ENCODE measurements at places on chromosomes 4 and X.
A peak's percentile ranks its signal among the peaks of the same experiment; 100 is the strongest.

- no peak for DNase-seq
These were observed 664.8 kb downstream of the GRID2 start for GRCh38 chr4:92968556-92968955.

GRCh38 chr4:11497972-11498371, 69.3 kb upstream of the HS3ST1 start:
- no peak for DNase-seq

- no peak for DNase-seq
These were observed 67.4 kb downstream of the ZNF827 start for GRCh38 chr4:145871209-145871608.

- no peak for DNase-seq
These were observed 31.0 kb upstream of the HTRA3 start for GRCh38 chr4:8238515-8239053.

DNA sequence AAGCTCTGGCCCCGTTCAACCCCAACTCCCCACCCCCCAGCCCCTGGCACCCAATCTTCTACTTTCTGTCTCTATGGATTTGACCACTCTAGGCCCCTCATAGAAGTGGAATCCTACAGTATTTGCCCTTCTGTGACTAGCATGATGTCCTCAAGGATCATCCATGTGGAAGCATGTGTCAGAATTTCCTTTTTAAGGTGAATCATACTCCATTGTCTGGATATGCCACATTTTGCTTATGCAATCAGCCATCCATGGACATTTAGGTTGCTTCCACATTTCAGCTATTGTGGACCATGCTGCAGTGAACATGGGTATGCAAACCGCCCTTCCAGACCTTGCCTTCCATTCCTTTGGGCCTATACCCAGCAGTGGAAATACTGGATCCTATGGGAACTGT, 15.5 kb downstream of the CCNQ start:
- DNase-seq: no peak

DNA sequence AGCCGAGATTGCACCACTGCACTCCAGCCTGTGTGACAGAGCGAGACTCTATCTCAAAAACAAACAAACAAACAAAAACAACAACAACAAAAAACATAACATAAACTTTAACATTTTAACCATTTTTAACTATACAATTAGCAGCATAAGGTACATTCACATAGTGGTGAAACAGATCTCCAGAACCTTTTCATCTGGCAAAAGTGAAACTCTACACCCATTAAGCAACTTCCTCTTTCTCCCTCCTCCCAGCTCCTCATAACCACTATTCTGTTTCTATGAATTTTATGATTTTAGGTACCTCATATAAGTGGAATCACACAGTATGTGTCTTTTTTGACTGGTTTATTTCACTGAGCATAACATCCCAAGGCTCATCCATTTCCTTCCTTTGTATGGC, 103.6 kb downstream of the FAM13A start:
- no peak for DNase-seq

DNA sequence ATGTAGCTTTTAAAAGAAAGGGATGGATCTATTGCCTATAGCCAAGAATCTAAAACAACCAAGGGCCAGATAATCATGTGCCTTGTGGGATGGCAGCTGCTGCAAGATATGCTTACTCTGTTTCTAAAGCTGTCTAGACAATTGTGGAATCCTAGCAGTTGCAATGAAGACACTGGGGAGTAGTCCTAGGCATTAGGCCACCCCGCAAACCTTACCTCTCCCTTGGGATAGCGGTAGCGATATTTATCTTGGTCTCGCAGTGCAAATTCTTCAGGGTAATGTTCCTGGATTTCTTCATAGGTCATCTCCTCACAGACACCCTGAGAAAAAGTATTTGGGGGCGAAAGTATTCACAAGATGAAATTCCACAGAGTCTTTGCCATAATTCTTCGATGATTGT, 24.6 kb downstream of the TRO start:
- no peak for DNase-seq

- DNase-seq: no peak
These were observed 768.2 kb downstream of the CENPC start for GRCh38 chr4:66777097-66777496.

DNA sequence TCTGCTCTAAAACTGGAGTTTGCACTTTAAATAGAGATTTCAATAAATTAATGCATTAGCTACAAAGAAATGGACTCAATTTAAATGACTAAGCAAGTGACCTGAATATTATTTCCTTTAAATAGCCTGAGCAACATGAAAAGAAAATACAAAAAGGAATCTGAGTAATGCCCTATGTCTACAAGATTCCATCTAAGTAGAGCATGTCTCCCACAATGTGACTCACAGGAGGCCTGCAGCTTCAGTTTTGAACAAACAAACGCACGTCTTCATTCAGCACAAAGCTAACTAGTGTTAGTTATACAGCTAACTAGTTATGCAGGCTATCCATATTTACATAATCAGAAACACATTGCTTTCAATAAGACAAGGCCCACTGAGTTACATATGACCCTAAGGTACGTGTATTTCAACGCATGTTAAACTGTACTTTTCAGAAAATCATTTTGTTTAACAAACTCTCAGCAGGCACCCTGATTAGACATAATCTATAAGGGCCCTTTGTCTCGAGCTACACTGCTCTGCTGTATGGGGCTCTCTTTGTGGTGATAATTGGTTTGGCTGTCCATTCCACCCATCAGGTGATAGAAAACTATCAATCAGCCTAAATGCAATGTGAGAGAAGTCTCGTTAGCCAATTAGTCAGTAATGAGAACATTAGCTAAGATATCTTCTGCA, 116.5 kb downstream of the MAML3 start:
- no peak for DNase-seq

DNA sequence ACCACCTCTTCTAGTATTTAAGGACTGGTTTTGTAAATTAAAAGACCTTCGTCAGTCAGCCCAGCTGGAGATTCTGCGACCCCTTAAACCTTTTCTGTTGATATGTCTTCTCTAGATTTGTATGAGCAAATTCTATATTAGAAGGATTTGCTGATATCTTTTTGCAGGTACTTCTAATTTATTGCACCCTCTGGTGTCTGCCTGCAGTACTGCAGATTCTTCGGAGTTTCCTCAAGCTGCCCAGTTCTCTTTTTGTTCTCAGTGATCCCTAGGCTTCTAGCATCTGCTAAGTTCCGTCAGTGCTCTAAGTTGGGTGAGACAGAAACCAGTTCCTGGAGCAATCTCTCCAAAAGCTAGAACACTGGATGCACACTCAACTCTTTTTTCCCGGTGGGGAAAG, 545.2 kb downstream of the C4orf33 start:
- DNase-seq: peak; percentile 39

GRCh38 chrX:54024350-54024749, 19.9 kb downstream of the PHF8 start:
- no peak for DNase-seq

DNA sequence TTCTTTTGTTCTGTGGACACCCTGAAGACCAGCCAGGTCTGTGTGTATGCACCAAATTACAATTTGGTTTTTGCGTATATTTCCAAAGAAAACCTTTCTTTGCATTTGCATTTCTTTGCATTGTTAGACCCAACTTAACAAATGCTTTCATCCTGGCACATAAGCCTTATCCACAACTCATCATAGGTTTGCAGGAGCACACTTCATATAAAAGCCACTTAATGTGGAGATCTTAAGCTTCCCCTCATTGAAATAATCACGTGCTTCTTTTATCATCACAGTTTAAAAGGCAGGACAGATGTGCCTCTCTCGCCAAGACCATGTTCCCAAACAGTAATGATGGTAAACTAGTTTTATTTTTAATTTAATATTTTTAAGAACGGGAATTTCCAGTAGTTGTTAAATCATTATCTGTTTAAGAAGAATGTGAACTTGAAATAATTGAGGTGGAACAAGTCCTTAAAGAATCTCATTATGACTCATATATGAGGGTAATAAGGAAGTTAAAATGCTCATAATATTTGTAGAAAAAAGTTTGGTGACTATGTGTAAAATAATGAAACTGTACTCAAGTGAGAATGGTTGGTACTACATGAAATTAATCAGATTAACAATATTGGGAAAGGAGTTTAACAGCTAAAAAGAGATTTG, 65.5 kb downstream of the GLRA3 start:
- no peak for DNase-seq

- no peak for DNase-seq
These were observed 86.6 kb upstream of the NPNT start for GRCh38 chr4:105808750-105809041.

DNA sequence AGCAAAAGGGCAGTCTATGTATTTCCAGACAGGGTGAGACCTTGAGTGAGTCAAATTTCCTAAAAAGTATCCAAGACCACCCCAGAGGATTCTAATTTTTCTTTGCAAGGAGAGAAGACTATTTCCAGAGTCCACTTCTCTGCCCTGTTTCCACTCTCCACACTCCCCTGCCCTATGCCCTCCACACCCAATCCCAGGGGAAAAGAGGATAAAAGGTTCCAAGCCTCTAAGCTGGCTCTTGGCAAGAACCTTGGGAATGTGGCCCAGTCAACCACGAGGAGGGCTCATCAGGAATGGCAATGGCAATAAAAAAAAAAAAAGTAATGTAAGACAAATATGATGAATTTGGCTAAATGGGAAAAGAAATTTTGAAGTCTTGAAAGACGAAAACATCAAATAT, 65.9 kb downstream of the SRPX start:
- no peak for DNase-seq

DNA sequence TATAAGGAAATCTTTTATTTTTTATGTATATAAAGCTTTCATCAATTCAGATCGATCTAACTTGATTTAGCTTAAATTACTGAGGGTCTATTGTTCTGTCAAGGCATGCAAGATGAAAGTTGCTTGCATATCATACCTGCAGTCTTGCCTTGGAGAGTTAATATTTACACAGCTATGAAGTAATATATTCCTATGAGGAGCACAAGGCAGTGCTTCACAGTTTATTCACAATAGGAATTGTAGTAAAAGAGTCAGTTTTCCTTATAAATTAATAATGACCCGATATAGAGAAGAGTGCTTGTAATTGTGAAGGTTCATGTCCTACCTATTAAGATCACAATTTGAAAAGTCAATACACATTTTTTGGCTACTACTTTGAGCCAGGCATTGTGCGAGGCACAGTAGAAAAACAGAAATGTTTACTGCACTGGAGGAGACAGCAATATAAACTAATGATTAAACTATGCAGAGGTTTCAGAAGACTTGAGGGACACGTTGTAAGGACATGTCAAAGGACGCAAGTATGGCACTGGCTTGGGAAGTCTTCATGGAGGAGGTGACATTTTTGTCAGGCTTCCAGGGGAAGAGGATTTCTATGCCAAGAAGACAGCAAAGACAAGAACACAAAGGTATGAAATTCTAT, 38.8 kb downstream of the REELD1 start:
- DNase-seq: no peak

GRCh38 chr4:176778063-176778462, 14.7 kb downstream of the VEGFC start:
- no peak for DNase-seq

DNA sequence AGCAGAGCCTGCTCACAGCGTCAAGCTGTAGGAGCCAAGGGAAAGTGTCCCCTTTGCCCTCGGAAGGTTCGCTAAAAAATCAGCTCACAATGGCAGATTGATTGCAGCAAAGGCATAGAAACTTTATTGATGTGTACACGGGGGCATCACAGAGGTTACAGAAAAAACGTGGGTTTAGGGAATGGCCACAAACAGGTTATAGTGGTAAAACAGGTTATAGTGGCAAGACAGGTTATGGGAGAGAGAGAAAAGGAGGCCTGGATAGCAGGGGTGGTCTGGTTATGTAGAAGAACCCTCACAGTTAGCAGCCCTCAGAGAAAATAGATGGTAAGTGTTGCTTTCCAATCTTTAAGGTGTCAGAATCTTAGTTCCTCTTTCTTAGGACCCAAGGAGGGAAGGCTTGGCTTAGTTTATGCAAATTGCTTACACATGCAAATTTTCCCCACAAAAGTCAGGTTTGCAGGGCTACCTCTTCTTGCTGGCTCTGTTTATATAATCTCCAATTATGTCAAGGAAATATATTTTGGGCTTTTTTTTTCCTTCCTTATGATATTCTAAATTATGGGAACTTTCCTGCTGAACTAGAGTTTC, 113.7 kb downstream of the BMP15 start:
- no peak for DNase-seq

DNA sequence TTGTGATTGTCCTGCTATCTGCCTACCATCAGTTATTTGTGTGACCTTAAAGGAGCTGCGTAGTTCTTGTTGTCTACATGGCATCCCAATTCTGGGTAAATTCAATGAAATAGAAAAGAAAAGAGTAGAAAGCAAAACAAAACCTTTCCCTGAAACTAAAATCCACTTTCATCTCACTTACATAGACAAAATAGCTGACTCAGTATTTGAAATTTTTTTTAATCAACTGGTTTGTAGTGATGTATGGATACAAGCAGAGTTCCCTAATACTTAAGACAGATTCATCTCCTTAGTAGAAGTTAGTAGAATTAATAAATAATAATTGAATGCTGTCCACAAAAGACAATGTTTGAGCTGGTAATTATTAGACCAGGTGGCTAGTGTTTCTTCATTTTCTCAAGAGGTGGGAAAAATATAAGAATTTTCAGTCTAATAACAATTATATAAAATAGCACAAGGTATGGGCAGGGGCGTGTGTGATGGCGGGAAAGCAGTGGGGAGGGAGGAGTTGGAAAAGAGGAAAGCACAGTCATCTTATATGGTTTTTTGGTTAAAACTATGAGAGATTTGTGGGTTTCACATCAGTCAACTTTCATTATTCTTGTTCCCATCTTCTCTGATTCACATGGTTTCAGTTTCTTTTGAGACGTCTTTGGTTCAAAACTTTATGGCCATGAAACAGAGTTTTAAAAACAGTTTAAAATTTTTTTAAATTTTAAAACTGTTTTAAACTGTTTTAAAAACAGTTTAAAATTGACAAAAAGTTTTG, 275.2 kb downstream of the SPRY1 start:
- peak; percentile 67 for DNase-seq

- no peak for DNase-seq
These were observed 117.6 kb upstream of the NDST3 start for GRCh38 chr4:117916728-117917127.

- DNase-seq: no peak
These were observed 109.3 kb downstream of the ADRA2C start for GRCh38 chr4:3875466-3875865.

- no peak for DNase-seq
These were observed 317.1 kb downstream of the UNC5C start for GRCh38 chr4:95231681-95232080.

DNA sequence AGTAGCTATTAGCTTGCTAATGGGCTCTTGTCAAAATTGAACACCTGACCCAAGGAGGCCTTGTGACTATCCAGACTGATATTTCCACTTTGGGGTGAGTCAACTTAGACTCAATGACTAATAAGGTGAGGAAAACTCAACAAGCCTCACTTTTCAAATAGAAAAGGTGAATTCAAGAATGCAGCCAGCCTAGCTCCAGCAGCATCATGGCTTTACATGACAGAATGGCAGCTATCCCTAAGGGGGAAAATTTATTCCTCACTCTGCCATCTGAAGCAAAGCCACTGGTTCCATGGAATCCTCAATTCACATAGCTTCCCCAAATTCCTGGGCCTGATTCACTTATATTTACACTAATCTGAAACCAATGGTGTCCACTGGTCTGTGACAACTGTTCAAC, 29.1 kb upstream of the RAB9B start:
- no peak for DNase-seq

All from activated CD4-positive, alpha-beta T cell treated with anti-CD3 and anti-CD28 coated beads, Interleukin-2, Interleukin-4, amounts not matched to agents 100 ng/mL and 50 ng/mL, durations not matched to agents 16 hours and 8 hours (primary cell).